ENCODE measurements at places on chromosomes 13 and 19.

DNA sequence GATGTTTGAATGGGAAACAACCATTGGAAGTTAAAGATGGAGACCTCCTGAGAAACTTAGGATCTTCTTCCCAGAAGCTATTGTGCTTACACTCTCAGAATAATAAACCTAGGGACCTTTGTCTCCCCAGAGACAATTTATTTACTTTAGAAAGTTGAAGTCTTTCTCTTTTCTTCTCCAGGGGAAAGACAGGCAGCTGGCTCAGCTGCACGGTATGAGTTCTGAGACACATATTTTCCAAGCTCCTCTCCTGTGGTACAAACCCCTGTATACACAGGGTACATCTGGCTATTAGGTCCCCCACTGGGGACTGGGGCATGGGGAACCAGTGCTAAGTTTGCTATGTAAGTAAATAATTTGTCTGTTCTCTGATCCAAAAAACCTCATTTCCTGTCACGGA is 67.5 kb upstream of the POSTN start:
- DNase-seq = no peak

GRCh38 chr19:15412832-15413231 is 6.0 kb downstream of the AKAP8L start:
- DNase-seq = no peak

- DNase-seq = no peak
Measured at GRCh38 chr13:100399455-100399854, 189.1 kb downstream of the GGACT start.

GRCh38 chr13:27969082-27969865 is at the start of gene CDX2:
CDX2 (minus strand) TSS chr13:27969315; CDS start chr13:27969006, 309 bp downstream.
- no peak for DNase-seq

DNA sequence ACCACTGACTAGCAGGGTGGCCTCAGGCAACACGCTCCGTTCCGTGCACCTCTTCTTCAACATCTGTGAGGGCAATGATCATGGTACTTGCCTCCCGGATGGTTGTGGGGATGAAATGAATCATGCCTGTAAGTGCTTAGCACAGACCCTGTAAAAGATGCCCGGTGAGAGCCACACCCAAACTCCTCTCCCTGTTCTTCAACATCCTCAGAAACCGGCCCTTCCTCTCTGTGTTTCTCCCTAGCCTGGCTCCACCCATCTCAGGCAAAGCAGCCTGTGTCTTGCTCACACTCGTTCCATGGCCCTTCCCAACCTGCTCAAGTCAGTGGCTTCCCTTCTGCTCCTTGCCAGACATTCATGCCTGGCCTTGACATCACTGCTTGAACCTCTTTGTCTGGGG is 5.8 kb upstream of the DMKN start:
- DNase-seq = no peak

DNA sequence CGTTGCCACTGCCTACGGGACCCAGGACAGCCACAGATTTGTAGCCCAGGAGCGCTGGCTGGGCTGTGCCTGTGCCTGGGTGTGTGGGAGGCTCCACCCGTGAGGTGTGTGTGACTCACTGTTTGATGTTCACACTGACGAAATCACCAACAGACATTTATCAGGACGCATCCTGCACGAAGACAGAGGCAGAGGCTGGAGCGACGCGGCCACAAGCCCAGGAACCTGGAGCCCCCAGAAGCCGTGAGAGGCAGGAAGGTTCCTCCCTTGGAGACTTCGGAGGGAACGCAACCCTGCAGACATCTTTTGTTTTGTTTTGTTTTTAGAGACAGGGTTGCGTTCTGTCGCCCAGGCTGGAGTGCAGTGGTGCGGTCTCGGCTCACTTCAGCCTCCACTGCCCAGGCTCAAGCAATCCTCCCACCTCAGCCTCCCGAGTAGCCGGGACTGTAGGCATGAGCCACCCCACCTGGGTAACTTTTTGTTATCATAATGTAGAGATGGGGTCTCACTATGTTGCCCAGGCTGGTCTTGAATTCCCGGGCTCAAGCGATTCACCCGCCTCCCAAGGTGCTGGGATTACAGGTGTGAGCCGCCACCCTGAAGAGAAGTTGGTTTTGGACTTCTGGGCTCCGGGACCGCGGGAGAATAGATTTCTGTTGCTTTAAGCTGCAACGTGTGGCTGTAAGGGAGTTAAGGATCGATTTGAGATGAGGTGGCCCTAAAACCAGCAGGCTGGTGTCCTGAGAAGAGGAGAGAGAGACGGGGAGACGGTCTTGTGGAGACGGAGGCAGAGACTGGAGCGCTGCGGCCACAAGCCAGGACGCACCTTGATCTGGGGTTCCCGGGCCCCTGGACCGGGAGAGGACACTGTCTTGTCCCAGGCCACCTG is 24.9 kb upstream of the WDR18 start:
- DNase-seq = no peak

DNA sequence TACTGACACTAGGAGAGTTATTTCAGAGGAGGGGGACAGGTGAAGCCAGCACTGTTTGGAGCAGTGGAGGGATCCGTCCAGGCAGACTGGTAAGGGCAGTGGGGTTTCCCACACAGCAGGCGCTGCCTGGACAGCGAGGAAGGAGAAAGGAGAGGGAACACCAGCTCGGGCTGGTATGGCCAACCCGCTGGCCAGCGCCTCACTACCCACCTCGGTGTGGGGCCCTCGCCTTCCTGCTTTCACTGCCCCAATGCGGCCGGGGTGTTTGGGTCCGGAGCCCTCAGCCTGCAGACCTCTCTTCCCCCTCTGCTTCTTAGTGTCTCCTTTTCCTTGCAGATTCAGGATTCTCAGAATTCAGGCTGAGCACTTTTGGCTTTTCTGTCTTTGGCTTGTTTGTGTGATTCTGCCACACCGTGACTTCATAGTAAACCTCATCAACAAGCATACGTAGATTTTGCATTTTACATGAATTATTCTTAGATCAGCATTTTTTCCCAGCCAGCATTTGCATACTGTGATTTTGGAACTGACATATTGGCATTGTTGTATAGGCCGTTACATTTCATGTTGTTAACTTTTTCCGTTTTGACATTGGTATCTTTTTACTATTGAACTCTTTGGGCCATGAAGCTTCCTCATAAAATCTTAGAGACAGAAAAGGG is 294.1 kb downstream of the MYO16 start:
- no peak for DNase-seq

GRCh38 chr19:13002166-13002898 is 7.1 kb downstream of the NFIX start:
- no peak for DNase-seq
